ENCODE measurements at places on chromosomes 12 and 14. TPM values are rescaled to one million over a fixed set of nuclear protein-coding genes. Genes with fewer than 3 reads are reported as not detected.

- no peak for DNase-seq
These were observed 1.3 kb upstream of the SLC41A2 start for GRCh38 chr12:104959335-104959841.

DNA sequence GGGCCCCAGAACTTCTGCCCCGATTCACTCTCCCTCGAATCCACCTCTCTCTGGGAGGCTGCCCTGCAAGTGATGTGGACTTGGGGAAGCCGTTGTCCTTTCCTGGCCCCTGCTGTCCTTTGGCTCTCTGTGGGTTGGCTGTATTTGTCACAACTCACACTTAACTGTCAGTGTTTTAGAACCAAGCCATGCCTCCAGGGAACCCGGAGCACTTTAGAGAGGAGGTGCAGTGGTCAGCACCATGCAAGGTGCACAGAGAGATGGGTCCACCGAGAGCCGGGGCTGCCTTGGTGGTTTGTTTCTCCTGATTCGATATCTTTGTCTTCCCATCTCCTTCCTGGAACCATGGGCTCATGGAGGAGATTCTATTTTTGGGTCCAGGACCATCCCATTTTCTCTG is 129.5 kb upstream of the RTL1 start:
- DNase-seq, result no peak

C12orf56 gene
- not detected for total RNA-seq

- no peak for DNase-seq
These were observed 65.8 kb upstream of the RASSF3 start for GRCh38 chr12:64544371-64545080.

- no peak for DNase-seq
These were observed 63.1 kb upstream of the DACT1 start for GRCh38 chr14:58574623-58575022.

TGM1 gene
- 0.86 TPM for total RNA-seq

GRCh38 chr14:91126761-91127160 is 12.9 kb downstream of the DGLUCY start:
- DNase-seq, result no peak

DIO2 gene
- 0.53 TPM for total RNA-seq

DNA sequence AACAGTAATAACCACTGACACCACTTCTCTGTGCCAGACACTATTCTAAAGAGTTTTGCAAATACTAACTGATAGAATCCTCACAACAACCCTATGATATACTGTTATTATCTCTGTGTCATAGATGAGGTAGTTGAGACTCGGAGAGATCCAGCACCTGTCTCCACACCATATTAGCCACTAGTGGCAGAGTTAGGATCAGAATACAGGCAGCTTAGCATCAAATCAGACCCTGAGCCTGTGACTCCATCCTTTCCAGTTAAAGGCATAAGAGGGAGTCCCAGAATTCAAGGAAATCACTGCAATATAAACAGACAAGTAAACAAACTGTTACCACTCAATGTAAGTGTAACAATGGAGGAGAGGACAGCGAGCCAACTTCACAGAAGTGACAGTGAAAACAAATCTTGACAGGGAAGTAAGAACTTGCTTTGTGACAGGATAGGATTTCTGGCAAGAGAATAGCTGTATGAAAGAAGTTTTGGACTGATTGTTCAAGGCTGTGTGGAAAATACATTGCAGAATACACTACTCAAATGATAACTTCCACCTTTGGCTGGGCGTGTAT is 11.7 kb upstream of the NAP1L1 start:
- DNase-seq, result no peak
